ENCODE measurements at places on chromosomes 13 and 19.

DNA sequence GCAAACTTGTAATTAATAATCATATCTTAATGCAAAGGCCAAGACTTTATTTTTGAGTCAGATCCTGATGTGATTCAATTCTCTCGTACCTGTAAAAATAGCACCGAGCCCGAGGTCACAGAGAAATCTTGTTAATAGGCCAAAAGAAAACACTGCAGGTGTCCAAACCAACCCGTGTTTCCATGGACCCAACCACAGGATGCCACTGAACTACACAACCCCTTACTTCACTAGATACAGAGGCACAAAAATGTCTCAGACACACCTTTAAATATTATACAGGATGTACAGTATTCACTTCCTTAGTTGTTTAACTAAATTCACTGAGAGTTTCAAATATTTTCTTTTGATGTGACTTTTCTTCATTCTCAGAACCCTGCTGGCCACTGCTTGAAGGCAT, 530.9 kb downstream of the MYO16 start:
- no peak for DNase-seq

- no peak for DNase-seq
These were observed 5.5 kb upstream of the GPATCH1 start for GRCh38 chr19:33075519-33075918.

DNA sequence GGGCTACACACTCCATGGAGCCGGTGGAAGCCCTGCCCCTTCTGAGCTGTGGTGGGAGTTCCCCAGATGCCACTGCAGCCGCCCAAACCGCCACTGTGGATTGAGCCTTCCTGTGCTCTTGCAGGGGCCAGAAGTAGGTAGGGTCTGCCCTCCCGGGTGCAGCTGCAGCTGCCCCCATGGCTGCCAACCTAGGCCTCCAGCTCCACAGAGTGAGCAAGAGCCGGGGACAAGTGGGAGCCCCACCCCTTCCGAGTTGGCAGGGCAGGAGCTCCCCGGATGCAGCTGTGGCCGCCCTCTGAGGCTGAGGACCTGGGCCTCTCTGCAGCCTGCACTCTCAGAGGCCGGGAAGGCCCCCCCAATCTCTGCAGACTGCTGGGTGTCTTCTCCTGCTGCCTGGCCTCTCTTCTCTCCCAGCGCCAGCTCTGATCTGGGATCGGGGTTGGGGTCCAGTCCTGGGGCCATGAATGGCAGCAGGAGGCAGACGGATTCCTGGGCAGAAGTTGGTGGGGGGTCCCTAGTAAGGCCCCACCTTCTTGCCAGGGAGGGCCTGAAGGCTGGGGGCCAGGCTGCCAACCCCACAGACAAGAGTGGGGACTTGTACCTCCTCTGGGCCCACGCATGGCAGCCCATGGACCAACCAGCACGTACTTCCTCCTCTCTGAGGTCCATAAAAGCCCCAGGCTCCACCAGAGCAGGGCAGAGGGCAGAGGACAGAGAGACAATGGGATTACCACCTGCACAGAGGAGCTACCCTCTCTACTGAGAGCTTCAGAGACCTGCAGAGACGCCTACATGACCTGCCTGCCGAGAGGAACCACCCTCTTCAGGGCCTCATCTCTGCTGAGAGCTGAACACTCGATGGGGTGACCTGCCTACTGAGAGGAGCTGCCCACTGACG, 28.9 kb downstream of the AP2S1 start:
- no peak for DNase-seq

- no peak for DNase-seq
These were observed 2.5 kb upstream of the HNRNPUL1 start for GRCh38 chr19:41261474-41262190.

DNA sequence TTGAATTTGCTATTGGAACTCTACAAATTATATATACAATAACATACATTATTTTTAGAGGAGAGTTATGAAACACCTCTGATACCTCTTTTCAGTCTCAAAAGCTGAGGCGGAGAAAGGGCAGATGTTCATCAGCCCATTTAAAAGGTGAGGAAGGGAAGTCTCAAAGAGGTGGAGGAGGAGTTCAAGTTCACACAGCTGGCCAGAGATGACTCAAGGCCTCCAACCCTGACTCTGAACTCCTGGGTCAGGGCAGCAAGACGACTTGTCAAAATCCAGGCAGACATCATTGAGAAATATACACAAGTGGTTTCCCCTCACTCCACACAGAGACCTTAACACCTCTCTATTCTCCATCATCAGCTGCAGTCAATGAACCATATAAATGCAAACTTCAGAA, 2.1 kb downstream of the SIAH3 start:
- no peak for DNase-seq

GRCh38 chr19:32457571-32458158, 52.1 kb downstream of the DPY19L3 start:
- DNase-seq = no peak

- DNase-seq = no peak
These were observed 422 bp upstream of the MTUS2 start for GRCh38 chr13:28819735-28820098.

DNA sequence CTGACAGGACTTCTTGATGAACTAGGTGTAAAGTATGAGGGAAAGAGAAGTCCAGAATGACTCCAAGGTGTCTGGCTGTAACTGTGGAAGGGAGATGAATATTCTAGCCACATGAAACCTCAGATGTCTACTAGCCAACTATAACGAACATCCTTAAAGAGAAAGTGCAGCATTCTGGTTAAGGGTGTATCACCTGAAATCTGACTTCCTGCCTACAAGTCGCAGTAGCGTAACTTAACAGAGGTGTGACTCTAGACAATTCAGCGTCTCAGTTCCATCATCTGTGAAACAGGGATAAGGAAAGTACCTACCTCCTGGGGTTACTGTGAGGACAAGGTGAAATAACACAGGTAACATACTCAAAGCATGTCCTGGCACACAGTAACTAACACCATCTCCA, 145.7 kb upstream of the FBXL3 start:
- no peak for DNase-seq

- DNase-seq = no peak
These were observed 4.3 kb downstream of the ZNF486 start for GRCh38 chr19:20171285-20171684.

- no peak for DNase-seq
These were observed at the start of gene SYNE4 for GRCh38 chr19:36008336-36008978. Gene SYNE4 (minus strand): TSS chr19:36008813. CDS start chr19:36008681, 132 bp downstream.

DNA sequence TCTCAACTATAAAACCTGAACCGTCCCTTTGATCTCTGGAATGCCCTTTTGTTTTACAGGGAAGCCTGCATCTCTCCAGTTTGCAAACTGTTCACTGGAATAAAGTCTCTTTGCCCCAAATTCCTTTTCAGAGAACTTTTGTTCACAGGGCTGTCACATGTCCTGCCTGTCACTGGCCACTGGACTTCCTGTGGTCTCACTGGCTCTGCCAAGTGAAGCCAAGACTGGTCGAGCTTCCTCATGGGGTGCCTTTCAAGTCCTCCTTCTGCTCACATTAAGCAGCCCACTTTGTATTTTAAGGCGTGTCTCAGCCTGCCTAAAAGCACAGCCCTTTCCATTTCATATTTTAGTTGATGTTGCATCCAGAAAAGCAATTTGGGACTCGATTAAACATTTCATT, 215.7 kb downstream of the KATNAL1 start:
- DNase-seq = no peak

- DNase-seq = no peak
These were observed 68.4 kb upstream of the KCTD4 start for GRCh38 chr13:45269204-45269603.

- no peak for DNase-seq
These were observed 19.7 kb upstream of the CPB2 start for GRCh38 chr13:46124531-46124966.

DNA sequence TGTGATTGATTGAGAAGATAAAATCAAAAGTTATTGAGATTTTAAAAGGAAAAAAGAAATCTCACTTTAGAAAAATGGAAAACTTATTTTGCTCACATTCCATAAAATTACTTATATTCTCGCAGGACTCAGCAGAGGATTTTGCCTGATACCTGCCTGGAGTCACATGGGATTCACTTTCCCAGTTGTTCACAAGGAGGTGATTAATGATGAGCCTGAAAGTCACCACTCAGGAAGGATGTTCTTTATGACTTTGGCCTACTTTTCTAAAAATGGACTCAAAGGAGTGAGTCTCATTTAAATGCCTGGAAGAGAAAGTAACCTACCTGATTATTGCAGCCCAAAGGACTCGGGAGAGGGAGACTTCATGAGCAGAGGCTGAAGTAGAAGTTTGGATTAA, 34.5 kb upstream of the FAM216B start:
- DNase-seq = no peak

GRCh38 chr19:28446511-28446910, 766.4 kb downstream of the UQCRFS1 start:
- no peak for DNase-seq

GRCh38 chr13:70829748-70830147, 721.5 kb upstream of the KLHL1 start:
- no peak for DNase-seq

GRCh38 chr19:18506101-18506930, 15.6 kb downstream of the ELL start:
- no peak for DNase-seq
